ENCODE measurements at places on chromosomes 7 and 10.

- no peak for DNase-seq
Measured at GRCh38 chr7:75055155-75055554, 18.4 kb downstream of the RCC1L start.

- DNase-seq = no peak
Measured at GRCh38 chr10:71179382-71179781, 33.0 kb upstream of the UNC5B start.

DNA sequence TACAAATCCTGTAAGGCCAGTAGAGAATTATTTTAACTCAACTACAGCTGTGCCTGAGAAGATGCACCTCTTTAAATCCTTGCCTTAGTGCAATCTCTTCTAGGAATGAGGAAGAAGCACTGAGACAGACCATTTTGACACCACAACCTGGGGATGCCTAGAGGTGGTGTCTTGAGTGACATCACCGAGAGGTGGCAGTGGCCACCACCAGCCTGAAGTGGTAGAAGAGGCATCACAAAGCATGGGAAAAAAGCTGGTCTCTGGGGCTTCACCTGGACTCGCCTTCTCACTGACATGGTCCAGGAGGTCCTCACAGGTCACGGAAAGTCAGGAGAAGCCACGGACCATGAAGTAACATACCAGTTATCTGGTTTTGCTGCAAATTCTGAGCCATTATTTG, 99.2 kb upstream of the PDLIM1 start:
- no peak for DNase-seq

GRCh38 chr10:35015843-35016408, 74.2 kb downstream of the CUL2 start:
- DNase-seq = no peak

- no peak for DNase-seq
Measured at GRCh38 chr7:132819648-132820047, 243.4 kb upstream of the PLXNA4 start.

DNA sequence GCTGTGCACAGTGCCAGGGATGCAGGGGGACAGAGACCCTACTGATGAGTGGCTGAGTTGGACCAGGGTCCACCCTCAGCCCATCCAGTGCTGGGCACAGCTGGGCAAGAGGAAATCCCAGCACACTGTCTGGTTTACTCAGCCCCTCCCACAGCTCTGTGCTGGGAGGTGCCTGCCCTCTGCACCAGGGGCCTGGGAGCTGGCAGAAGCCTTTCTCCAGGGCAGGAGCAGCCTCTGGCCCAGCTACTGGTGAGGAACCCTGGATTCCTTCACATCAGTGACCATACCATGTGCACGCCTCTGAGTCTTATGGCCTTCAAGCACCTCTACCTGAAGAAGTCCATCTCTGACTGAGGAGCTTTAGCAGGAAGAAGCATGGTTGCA, 25.9 kb upstream of the C10orf71 start:
- no peak for DNase-seq

GRCh38 chr7:68250143-68250542, 1253.5 kb downstream of the TYW1 start:
- no peak for DNase-seq

GRCh38 chr7:4144811-4145510, 537.1 kb upstream of the FOXK1 start:
- no peak for DNase-seq

- DNase-seq = no peak
Measured at GRCh38 chr10:34702093-34702937, 112.8 kb downstream of the PARD3 start.

DNA sequence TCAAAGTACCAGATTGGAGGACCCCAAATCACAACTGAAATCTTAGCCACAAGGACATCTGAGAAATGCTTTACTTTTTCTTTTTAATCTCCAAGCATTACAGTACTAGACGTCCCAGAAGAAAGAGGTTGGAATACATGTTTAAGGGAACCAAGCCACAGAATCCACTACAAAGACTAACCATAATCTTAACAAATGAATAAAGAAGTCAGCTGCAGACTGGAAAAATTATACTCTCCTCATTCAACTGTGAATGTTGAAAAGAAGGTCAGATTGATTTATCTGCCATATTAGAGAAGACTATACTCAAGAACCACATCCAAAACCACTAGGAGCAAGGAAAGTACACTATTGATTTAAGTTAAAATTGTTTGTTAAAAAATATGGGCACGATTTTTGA, 102.1 kb upstream of the ABCB5 start:
- DNase-seq = no peak

GRCh38 chr10:67695555-67695954, 440 bp downstream of the CTNNA3 start:
- no peak for DNase-seq

- no peak for DNase-seq
Measured at GRCh38 chr10:66639371-66639770, 286.5 kb upstream of the LRRTM3 start.

GRCh38 chr7:48376263-48376662, 205.0 kb downstream of the ABCA13 start:
- DNase-seq = no peak

DNA sequence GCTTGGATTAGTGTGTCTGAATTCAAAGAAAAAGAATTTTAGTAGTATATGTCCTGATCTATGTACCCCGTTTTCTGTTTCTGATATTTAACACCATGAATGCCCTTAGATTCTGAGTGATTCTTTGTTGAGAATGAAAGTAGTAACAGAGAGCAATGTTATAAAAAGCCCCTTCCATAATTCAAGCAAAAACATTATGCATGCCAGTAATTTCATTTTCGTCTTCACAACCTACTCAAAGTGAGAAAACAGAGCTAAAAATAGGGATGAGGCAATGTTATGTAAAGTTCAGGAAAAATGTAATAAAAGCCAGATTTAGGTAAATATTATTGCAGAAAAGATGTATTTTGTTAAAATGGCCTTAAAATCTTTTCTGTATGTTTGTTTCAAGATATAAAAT, 28.1 kb downstream of the PTPRZ1 start:
- no peak for DNase-seq

DNA sequence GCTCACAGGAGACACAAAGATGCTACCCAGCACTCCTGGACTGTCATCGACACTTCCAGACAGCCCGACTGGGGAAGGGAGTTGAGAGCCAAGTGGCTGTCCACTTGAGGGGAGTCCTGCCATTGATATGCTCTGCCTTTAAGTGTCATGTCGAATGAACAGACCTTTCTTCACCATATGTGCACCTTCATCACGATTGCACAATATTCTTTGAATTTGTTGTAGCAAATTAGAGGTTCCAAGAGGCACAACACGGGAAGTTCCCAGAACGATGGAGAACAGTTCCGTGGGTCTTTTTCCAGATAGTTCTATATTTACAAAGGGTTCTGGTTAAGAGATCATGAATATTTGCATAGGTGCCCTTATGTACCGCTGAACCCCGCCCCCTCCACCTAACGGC, 16.0 kb downstream of the SLC18A2 start:
- DNase-seq = no peak

- no peak for DNase-seq
Measured at GRCh38 chr7:125551008-125551407, 621.4 kb upstream of the POT1 start.

DNA sequence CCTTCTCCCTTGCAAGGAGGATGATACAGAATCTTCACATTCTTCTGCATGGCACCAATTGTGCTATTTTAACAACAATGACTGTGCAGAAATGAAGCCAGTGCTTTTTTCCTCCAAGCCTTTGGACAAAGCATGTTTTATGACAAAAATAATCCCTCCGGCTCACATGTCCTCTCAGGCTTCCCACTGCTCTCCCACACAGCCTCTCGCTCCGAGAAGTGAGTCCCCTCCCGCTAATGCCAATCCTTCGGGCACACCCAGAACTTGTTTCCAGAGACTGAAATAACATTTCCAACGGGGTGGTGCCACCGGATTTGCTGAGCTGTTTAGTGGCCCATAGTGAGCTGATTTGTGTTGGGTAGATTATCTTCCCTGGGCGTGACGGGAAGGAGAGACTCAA, 35.8 kb downstream of the RBM17 start:
- peak; percentile 14 for DNase-seq

GRCh38 chr10:96910488-96911395, 78.6 kb downstream of the LCOR start:
- peak; percentile 49 for DNase-seq

- no peak for DNase-seq
Measured at GRCh38 chr7:154965014-154965413, 37.9 kb downstream of the PAXIP1 start.

GRCh38 chr7:106657085-106657991, 3.6 kb downstream of the CCDC71L start:
- no peak for DNase-seq

DNA sequence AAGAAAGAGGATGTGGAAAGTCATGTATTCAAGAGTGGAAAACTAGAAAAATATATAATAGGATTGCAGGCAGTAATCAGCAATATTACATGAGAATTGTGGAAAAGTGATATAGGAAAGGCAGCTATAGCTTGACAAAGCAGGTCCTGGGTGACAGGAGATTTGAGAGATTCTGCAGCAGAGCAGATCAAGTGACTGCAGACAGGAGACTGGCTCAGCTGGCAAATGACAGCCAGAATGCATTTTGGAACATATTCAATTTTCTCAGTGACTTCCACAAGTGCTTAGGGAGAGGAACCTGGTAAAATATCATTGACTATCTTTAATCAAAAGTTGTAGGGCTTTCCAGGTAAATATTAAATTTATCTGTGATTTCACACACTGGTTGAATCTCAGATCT, 260.5 kb upstream of the CACNA2D1 start:
- DNase-seq = no peak

GRCh38 chr7:37484426-37485073, 35.9 kb upstream of the ELMO1 start:
- no peak for DNase-seq

DNA sequence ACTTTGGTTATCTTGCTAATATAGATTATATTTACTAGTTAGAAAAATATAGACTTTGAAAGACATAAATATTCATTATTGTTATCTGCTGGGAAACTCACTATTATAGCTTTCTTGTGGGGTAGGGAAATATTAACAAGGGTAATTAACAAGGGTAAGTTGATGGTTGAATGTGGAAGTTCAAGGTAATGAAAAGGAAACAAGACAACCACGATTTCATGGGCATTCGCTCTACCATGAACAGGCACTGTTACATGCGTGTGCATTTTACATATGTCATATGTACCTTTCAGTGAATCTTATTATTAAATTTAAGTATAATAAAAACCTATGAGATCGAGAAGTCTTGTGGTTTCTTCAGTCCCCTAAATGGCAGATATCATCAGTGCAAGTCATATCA, 251.0 kb upstream of the IMMP2L start:
- no peak for DNase-seq

DNA sequence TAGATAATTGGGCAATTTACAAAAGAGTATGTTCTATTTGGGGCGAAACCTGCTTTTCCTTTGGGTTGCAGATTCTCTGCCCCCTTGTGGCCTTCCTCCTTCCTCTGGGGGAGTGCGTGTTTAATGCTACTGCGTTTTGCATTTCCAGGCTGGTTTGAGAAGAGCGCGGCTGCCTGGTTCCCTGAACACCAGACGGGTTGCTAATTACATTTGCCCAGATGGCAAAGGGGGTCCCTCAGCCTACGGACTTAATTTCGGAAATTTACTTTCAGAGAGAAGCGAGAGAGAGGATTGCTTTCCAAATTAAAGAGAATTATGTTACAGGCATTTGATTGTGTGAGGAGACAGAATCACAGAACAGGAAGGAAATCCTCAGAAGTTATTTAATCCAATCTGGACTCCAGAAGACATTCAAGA, 91.9 kb upstream of the JAZF1 start:
- DNase-seq = no peak

DNA sequence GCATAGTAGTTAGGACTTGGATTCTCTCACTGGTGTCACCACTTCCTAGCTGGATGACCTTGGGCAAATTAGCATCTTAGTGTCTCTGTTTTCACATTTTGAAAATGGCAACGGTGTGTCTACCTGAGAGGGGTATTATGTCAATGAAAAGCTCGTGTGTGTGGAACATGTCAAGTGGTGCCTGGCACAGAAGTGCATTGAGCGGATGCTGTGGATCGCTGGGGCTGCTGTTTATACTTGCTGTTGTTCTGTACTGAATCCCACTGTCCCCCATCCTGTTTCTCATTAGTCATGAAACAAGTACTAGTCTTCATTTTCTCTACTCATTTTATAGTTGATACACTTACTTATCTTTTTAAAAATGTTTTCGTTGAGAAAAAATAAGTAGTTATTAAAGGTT, 26.1 kb downstream of the RBM33 start:
- DNase-seq = no peak

- DNase-seq = no peak
Measured at GRCh38 chr10:1643908-1644179, 93.5 kb downstream of the ADARB2 start.

- DNase-seq = no peak
Measured at GRCh38 chr10:49089557-49090188, 25.6 kb downstream of the VSTM4 start.

DNA sequence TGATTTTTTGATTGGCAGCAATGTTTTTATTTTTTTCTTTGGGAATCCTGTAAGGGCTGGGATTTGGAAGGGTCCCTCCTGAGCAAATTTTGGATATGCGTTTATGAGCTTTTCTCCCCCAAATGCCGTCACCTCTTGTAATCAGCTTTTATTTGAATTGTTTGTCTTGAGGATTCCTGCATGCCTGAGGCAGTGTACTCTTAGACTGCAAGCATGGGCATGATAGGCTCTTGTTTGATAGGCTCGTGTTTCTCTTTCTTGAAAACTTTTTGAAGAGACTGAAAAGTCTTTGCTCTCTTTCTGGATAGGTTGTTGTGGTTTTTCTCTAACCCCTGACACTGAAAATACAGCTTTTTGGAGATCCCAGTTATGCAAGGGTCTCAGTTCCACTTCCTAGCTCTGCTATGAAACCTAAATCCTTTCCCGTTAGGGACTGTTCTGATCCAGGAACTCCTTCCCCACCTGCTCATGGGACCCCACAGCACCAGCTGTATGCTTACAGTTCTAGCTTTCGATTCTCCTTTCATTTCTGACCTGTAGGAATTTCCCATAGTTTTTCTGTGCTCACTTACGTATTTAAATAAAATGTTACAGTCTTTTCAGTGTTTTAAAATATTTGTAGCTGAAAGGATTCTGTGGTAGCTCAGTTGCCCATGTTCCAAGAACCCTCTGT, 17.2 kb downstream of the TSPAN13 start:
- DNase-seq = no peak

GRCh38 chr10:128538671-128539070, 412.4 kb upstream of the MKI67 start:
- DNase-seq = no peak

DNA sequence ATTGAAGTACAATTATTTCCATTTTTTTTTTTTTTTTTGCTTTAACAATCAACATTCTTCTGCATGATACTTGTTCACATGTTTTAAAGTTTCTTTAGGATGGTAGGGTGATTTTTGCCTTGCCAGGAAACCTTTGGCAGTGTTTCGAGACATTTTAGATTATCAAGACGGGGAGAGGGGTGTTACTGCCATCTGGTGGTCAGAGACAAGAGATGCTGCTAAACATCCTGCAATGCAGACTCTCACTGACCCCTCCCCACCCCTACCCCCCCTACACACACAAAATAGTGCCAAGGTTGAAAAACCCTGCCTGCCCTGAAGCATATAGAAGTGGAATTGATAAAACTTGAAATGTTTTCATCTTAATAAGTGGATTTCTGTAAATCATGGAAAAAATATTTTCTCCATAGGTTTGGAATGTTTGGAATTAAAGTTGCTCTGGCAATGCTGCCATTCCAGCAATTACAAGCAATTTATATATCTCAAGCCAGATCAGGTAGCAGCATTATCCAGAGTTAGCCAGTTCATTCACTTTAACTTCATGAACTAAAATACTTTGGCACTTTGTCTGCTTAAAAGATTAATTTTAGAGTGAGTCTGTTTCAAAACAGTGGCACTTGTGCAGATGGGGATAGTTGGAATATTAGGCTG, 62.1 kb downstream of the SDHAF3 start:
- DNase-seq = peak; percentile 59

Measured in NCI-H460 (cell line).